ENCODE measurements at places on chromosomes 7 and 10. TPM values are rescaled to one million over a fixed set of nuclear protein-coding genes. Genes with fewer than 3 reads are reported as not detected.

The CAMK2G gene
- total RNA-seq = 30.3 TPM

The SPOCK2 gene
- 291 TPM for total RNA-seq

The OR6V1 gene
- total RNA-seq = not detected

The MPP7 gene
- total RNA-seq = 28.1 TPM

The ANKRD22 gene
- 0.65 TPM for total RNA-seq

The PTPRE gene
- total RNA-seq = 23.7 TPM

The DPY19L1 gene
- 14.6 TPM for total RNA-seq

The TUBB8 gene
- total RNA-seq = not detected

The HABP2 gene
- total RNA-seq = not detected

The CASD1 gene
- total RNA-seq = 15.8 TPM

DNA sequence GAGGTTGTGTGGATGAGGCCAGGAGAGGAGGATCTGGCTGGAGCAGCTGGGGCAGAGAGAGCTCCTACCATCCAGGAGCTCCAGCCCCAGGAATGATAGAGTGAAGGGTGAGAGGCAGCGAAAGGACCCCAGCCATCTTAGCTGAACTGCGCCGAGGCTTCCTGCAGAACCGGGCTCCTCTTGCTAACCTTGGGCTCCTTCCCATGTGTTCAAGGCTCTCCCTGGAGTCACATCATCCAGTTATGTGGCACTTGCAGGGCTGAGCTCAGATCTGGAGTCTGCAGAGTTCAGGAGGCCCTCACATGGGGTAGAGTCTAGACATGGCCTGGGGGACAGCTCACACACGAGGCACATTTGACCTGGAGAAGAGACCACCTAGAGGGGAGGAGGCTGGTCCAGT, 225.0 kb upstream of the ZNF32 start:
- DNase-seq = no peak

GRCh38 chr10:131762789-131763696, 137.8 kb upstream of the PPP2R2D start:
- DNase-seq = no peak

DNA sequence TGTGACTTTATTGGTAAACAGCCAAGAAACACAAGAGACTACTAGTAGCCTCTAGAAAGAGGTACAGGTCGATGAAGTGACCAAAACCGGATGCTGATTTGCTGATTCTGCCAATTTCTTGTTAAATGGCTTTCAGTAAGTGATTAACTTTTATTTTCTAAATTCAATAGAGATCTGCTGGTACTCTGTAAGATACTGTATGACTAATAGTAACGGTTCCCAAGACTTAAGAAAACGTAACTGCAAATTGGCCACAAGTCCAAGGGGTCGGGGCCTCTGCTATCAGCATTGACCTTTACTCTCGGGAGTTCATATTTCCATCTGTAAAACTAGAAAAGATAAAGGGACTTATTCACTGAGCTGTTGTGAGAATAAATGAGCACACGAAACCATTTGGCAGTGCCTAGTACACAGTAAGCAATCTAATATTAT, 1.4 kb downstream of the FAM3C start:
- no peak for DNase-seq

DNA sequence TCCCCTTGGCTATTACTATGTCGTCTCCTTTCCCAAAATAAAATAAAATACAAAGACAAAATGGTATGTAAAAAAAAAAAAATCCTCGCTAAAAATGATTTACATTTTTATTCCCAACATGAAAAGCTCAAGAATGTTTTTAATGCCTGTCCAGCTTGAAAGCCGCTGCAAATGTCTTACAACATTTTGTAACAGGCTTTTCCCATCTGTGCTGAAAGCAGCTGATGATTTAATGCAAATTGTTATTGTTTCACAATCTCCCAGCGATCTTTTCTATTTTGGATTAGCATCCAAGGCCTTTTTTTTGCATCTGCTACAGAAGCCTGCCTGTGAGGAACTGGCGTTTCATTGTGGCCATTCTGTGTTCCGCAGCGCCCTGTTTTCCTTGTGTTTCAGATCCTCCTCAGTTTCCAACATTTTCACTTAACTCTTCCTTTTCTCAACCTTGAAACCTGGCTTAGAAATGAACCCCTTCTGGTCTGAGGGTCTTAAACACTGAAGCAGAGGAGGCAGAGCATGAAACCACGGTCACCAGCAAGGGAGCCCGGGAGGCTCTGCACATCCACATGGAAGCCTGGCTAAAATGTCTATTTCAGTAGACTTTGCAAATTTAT, 712.1 kb downstream of the PARD3 start:
- no peak for DNase-seq

DNA sequence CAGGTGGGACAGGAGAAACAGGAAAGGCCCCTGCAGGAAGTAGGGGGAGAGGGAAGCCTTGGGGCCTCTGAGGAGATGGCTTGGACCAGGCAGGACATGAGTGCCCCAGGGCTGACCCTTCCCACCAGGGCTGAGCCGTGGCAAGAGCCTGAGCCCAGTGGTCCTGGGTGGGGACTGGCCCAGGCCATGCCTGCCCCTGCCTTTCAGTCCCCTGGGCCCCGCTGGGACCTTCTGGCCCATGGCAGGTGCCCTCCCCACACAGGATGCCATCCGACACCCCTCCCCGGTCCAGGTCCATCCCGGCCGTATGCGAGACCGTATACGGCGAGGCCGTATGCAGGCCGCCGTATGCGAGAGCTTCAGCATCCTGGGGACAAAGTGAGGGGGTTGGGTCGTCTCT, 2.0 kb downstream of the GRIFIN start:
- no peak for DNase-seq

GRCh38 chr7:10483671-10484070, 490.0 kb upstream of the PHF14 start:
- DNase-seq = no peak

- DNase-seq = peak; percentile 41
Measured at GRCh38 chr10:103276896-103277712, at the start of gene INA. Gene INA, plus strand, starts transcription at chr10:103277138. Its CDS starts 74 bp downstream, at chr10:103277212.

DNA sequence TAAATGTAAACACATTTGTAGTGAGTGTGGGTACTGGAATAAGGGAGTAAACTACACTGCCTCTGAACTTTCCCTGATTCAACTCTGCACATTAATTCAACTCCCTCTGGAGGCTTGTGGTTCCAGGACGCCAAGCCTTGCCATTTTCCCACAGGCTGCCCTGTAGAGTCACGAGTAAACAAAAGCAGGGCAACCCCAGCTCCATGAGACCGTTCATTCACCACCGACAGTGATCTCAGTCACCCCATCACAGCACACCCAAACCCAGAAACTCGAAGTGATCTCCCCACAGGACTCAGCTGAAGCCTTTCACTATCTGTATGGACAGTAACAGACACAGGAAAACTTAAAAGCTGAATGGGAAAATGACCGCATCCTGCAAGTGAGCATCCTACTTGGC, 218.8 kb upstream of the FRMD4A start:
- no peak for DNase-seq

DNA sequence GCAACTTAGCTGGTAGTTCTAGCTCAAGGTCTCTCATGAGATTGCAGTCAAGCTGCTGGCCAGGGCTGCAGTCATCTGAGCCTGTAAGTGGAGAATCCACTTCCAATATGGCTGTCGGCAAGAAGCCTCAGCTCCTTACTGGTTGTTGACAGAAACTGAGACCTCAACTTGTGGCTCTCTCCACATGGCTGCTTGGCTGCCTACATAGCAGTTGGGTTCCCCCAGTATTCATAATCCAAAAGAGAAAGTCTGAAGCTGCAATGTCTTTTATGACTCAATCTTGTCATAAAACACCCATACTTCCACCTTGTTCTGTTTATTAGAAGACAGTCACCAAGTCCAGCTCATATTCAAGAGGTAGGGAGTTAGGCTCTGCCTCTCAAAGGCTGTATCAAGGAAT, 334.9 kb upstream of the KMT2E start:
- no peak for DNase-seq

GRCh38 chr10:29343607-29344038, 54.8 kb downstream of the LYZL1 start:
- no peak for DNase-seq

- no peak for DNase-seq
Measured at GRCh38 chr7:30572212-30572841, 22.4 kb upstream of the GARS1 start.

GRCh38 chr10:110852255-110852896, 19.4 kb upstream of the PDCD4 start:
- peak; percentile 57 for DNase-seq

- DNase-seq = no peak
Measured at GRCh38 chr7:28731092-28731658, 227.0 kb downstream of the TRIL start.

- DNase-seq = peak; percentile 44
Measured at GRCh38 chr10:102196893-102197292, 29.2 kb upstream of the ELOVL3 start.

DNA sequence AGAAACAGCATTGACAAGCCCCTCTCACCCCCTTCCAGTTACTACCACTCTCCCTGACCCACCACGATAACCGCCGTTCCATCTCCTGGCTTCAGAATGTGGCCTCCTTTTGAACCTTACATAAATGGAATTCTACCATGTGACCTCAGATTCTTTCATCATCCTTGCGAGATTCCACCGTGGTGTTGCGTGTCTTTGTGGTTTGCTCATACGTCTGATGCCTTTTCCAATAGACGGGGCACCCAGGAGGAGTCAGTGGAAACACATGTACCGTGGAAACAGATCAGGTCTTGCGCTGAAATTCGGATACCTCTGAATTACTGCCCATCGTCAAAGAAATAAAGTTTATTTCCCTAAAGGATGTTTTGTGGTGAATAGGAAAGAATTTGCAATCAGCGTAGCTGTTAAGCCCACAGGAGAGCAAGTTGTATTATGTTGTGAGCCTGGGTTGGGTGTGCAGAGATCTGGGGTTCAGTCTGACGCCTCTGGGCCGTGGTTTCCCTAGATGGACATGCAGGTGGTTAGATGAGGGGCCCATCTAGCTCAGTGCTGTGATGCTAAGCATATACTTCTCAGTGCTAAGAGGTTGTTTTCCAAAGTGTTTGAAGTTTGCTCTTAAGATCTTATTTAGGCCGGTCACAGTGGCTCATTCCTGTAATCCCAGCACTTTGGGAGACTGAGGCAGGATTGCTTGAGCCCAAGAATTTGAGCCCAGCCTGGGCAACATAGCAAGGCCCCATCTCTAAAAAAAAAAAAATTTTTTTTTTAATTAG, 29.1 kb downstream of the GTF2IRD1 start:
- no peak for DNase-seq

DNA sequence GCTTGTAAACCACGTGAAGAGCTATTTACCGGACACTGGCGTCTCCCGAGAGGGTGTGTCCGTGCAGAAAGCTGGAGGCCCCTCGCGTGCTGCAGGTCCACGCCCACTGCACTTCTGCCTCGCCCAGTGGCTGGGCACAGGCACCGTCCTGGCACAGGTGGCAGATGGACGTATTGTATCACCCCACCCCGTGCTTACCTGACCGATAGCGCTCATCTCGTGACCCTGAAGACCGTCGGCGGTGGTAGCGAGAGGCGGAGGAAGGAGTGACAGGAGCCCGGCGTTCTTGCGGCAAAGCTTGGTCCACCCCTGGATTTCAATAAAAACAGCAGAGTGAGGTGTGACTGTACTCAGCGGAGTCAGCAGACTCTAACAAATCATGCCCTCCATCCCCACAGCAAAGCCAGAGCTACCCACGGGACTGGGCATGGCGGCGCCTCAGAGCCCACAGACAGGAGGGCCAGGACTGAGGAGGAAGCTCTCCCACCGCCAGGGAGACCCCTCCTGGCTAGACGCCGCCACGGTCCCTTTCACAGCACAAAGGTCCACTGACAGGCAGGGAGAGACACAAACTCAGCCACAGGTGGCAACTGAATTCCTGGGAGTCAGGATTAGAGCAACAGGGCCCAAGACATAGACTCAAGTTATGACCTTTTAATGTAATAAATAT, 217.1 kb downstream of the DIP2C start:
- no peak for DNase-seq

DNA sequence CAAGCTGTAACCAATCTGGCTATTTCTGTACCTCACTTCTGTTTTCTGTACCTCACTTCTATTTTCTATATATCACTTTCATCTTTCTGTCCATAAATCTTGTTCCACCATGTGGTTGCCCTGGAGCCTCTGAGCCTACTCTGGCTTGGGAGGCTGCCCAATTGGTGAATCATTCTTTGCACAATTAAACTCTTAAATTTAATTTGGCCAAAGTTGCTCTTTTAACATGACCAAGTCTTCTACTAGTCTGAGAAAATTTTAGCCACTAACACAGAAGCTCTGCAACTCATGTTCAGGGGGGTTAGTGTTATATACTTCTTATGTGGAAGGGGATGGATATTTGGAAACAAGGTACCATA, 503.5 kb downstream of the KIF20B start:
- no peak for DNase-seq

DNA sequence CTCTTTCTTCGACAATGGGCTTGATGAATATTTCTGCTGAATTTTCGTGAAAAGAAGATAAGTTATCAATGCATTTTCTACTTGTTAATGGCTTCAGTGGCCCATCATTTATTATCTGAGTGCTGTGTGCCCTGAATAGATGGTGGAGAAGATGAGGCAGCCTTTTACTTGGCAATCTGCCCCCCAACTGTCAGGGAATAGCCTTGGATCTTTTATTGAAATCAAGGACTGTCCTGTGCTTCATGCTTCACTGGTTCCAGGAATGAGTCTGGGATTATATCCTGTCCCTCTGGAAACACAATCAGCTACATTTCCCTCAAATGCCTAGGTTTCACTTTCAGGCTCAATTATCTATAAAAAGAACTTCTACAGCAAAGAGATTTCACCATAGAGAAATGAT, 75.9 kb upstream of the NXPH1 start:
- DNase-seq = no peak

DNA sequence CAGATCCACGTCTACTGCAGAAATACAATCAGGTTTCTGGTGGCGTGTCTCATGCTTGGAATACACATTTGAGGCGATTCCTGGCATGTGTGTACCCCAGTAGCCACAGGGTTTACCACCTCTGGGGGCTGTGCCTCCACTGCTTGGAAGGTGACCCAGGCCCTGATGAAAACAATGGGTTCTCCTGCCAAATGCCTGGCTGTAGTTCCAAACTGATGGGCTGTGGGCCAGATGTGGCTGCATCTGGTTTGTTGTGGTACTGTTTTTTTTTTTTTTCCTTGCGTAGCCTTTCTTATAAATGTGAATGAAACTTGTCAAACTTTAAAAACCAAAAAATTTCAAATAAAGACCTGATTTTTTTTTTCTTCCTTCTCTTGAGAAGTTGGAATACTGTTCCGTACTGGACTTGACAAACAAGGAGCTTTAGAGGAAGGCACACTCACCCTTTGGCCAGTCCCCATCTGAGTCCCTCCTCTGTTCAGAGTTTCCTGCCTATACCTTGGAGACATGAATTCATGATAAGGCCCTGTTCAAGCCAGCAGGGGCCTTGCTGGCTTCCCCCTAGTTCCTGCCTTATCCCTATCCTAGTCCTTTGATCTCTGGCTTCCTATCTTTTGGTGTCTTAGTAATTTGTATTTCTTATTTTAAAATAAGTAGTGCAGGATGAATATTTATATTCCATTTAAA, 217.1 kb downstream of the PHTF2 start:
- DNase-seq = no peak

- DNase-seq = no peak
Measured at GRCh38 chr7:41244246-41244645, 458.6 kb downstream of the INHBA start.

GRCh38 chr10:122232769-122233168, 38.3 kb upstream of the BTBD16 start:
- DNase-seq = no peak

GRCh38 chr7:28956608-28957063, 1.5 kb downstream of the TRIL start:
- peak; percentile 42 for DNase-seq

Data from activated T-cell treated with anti-CD3 and anti-CD28 coated beads, Interleukin-2, amount 50 U/mL, for 72 hours (primary cell).